ENCODE measurements at places on chromosomes 13 and 19.

DNA sequence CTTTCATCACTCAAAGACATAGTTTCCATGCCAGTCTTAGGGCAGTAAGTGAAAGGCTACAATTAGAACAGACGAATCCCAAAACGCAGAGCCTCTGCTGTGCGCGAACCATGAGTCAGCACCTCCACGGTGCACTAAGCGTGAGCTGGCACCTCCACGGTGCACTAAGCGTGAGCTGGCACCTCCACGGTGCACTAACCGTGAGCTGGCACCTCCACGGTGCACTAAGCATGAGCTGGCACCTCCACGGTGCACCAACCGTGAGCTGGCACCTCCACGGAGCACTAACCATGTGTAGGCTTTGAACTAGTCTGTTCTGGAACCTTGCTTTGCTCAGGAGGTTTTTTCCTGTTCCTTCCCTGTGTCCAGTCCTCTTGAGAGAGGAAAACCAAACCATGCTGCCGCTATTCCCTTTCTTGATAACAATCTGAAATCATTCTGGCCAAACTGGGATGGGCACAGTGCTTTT is 120.6 kb downstream of the IRS2 start:
- DNase-seq = no peak

- no peak for DNase-seq
These were observed 306.6 kb downstream of the ATP8A2 start for GRCh38 chr13:25678398-25678797.

DNA sequence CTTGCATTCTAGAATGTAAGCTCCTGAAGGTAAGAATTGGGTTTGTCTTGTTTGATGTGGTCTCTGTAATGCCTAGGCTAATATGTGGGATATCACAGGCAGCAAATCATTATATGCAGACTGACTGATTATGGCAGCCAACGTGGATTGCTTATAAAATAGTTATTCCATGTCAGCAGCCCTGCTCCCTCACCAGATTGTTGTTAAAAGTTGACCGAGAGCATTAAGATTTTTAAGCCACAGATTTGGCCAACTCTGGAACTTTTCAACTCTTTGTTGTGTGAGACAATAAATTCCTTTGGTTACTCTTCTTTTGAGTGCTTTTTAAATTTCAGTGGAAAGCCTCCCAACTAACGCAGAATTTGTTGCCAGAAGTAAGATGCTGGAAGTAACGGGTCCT is 92.6 kb upstream of the FAM216B start:
- DNase-seq = no peak

- no peak for DNase-seq
These were observed 134.9 kb downstream of the RAP2A start for GRCh38 chr13:97568850-97569249.

DNA sequence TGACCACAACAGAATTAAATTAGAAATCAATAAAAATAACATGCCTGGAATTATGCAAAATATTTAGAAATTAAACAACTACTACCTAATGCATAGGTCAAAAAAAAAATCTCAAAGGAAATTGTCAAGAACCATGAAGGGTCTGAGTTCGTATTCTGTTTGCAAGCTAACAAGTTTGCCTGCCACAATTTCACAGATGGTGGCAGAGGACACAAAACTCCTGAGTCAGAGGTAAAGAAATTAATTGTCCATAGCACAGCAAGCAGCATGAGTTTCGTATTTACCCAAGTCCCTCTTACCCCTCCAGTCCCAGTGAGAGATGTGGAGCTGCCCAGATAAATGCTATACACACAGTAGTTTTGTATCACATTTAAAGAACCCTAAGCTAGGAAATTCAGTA is 675.9 kb downstream of the UQCRFS1 start:
- no peak for DNase-seq

- DNase-seq = no peak
These were observed 30.7 kb upstream of the SERPINE3 start for GRCh38 chr13:51308781-51309180.

- DNase-seq = no peak
These were observed at the start of gene PNMA8B for GRCh38 chr19:46495786-46496099. Gene PNMA8B (minus strand): TSS chr19:46495867. CDS start chr19:46495465, 402 bp downstream.

DNA sequence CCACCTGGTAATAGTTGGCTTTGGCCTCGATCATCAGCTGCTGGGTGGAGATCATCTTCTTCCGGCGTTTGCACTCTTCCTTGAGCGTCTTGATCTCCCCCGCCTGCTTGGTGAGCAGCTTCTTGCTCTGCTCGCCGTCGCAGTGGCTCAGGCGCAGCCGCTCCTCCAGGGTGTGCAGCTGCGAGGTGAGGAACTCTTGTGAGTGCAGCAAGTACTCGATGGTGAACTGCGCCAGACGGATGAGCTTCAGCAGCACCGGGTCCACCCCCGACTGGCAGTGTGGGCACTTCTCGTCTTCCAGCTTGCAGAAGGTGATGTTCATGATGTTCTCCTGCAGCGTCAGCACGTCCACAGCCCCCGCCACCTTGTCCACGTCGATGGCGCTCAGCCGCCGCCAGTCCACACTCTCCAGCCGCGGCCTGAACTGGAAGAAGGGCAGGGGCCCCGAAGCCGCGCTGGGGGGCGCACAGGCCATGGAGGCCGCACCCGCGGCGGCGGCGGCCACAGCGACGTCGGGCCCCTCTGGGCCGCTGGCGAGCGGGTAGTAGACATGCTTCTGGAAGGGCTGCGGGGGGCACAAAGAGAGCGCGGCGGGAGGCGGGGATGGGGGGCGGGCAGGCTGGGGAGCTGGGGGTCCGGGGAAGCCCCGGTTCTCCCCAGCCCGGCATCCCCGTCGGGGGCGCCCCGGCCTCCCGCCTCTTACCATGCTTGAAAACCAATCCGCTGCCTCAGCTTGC is 3.0 kb downstream of the DZIP1 start:
- no peak for DNase-seq

GRCh38 chr13:73622381-73622780 is 511.8 kb downstream of the KLF12 start:
- no peak for DNase-seq

DNA sequence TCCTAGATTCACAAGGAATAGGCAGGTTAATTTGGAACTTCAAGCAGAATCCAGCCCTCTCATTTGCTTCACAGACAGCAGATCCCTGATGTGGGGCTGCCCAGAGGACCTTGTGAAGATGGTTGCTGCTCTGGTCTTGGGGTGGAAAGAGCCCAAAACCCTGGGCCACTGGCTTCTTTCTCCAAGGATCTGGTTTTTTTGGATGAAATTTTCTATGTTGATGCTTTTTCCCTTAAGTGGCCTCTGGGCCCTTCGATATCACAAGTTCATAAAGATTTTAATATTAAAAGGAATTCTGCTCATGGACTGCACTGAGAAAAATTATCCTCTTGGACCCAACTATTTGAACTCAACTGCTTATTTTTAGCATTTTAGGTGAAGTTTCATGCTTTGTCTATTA is 421.1 kb downstream of the KLF5 start:
- DNase-seq = no peak

GRCh38 chr13:42413484-42413815 is 141.5 kb downstream of the AKAP11 start:
- DNase-seq = no peak

DNA sequence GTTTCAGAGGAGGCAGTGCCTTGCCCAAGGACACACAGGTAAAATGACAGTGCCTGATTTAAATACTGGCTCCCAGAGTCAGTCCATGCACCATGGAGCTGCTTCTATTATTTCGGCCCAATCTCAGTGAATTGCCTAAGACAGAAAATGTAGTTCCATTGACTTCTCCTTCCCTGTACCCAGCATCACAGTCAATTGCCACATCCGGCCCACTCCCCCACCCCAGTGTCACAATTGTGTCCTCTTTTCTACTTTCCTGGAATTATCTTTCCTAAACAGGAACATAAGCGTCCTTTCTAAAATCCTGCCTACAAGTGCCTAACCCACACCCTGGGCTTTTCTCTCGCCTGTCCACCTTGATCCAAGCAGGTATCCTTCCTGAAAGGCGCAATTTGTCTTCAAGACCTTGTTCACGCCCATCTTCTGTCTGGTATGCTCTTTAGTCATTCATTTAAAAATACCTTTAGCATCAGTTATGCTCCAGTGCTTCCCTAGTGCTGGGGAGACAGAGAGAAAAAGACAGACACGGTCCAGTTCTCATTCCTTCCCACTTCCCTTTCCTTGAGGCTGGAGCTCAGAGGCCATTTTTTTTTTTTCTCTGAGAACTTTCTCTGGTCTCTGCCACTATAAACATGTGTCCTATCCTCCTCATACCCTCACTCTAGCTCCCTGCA is 411.4 kb downstream of the LIG4 start:
- no peak for DNase-seq

- no peak for DNase-seq
These were observed 14.8 kb downstream of the OPA3 start for GRCh38 chr19:45569619-45570421.

DNA sequence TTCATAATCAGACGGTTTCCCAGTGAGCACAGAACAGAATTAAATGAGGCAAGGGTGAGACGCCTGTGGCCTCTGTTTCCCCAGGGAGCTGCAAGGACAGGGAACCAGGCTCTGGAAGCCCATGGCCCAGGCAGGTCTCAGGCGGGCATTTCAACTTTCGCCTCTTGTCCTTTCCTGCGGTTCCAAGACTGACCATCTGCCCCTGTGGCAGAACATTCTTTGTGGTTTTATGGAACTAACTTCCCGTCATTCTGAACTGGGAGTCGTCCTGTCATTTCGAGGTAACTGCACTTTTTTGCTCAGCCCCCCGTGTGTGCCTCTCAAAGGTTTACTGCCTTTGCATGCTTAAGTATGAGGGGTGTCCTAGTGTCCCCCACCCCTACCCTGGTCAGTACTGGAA is 70.9 kb downstream of the KL start:
- no peak for DNase-seq

DNA sequence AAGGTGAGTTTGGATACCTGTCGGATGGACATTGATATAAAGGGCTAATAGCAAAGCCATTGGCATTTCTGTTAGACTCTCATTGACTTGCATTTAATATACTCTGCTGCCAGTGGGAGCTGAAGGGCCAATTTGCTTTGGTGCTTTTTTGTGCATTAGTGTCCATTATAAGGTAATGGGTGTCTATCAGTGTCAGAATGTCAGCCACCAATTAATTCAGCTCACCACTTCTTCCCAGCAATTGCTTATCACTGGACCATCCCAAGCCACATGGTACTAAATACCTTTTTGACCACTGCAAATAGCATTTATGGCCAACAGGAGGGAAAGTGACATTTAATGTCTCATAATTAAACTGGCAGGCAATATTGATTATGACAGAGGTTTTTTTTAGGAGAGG is 317.8 kb downstream of the TEX29 start:
- DNase-seq = no peak

Data from right renal cortex interstitium (tissue), 3 donors.